ENCODE measurements at places on chromosomes 5 and 9. TPM values are rescaled to one million over a fixed set of nuclear protein-coding genes. Genes with fewer than 3 reads are reported as not detected.
A peak's percentile ranks its signal among the peaks of the same experiment; 100 is the strongest.

GRCh38 chr5:139825690-139826089 lies 30.1 kb downstream of the PSD2 start:
- DNase-seq: no peak

DNA sequence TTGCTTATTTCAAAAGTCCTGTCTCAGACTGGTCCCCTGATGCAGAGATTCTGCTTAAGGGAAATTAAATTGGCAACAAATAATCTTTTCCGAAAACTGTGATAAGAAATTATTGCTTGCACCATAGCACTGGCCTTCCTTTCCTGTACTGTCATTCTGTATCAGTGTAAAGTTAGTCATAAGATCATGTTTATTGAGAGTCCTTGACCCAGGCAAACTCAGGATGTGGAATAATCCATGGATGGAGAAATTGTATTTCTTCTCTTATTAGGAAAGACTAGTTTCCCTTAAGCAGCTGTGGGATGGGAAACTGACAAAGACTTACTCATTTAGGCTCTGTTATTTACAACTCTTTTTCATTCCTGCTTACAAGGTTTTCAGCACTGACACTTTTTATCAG lies 83.0 kb upstream of the RANBP6 start:
- DNase-seq: no peak

DNA sequence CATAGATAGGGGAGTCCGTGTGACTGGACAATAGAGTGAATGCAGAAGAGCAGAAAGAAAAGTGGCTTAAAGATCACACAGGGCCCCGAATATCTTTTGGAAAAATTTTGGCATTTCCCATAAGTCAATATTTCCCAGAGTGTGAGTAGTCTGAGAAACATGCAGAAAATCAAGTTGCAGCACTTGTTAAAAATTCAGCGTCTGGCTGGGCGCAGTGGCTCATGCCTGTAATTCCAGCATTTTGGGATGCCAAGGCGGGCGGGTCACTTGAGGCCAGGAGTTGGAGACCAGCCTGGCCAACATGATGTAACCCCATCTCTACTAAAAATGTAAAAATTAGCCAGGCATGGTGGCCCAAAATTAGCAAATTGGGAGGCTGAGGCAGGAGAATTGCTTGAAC lies 227.0 kb downstream of the DRD1 start:
- no peak for DNase-seq

DNA sequence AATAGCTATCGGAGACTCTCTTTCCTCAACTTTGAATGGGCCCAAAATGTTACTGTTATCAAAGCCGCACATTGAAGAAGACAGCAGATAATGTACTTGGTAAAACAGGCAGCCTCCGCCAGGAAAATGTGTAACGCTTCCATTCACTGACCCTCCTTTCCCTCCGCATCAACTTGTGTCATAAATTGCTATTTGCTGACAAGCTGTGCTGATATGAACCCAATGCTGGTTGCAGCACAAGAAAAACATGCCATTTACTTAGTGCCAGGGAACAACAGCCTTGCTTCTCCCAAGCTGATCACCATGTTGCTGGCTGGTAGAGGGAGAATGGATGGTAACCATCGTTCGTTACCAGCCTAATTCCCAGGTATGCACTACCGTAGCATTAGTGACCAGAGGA lies 162.6 kb upstream of the PPP1R2B start:
- no peak for DNase-seq

- peak; percentile 59 for DNase-seq
Measured at GRCh38 chr9:127121628-127122175, 733 bp downstream of the ANGPTL2 start.

- no peak for DNase-seq
Measured at GRCh38 chr9:93206576-93207155, 22.7 kb downstream of the WNK2 start.

DNA sequence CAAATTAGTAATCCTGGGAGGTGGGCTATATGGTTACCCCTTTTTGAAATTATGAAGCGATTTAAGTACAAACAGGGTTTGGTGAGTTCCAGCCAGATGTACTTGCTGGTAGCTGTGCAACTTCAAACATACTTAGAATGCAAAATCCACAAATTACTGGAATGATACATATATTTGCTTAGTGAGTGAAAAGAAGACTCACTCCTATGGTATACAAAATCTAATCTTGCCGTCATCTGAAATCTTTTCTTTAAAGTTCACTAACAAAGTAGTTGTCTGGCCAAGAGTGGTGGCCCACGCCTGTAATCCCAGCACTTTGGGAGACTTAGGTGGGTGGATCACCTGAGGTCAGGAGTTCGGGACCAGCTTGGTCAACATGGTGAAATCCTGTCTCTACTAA lies 64.9 kb upstream of the TJP2 start:
- DNase-seq: no peak

DNA sequence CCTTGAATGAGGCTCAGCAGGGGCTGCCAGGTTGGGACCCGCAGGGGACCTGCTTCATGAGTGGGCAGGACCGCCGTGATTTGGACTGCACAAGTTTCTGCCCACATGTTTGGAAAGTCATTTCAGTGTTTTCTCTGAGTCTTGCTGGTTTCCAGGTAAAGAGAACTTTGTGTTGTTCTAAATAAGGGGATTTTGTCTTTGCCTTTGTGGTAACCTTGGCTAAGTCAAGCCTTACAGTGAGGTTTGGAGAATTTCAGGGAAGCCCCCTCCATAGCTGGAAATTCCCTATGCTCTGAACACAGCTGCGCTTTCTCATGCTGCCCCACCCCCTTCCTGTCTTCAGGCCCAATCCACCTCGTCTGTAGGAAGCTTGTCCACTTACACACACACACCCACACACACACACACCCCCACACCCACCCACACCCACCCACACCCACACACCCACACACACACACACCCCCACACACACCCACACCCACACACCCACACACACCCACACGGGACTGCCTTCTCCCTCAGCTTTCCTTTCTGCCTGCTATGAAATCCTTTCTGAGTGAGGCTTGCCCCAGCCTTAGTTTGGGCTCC lies 270.1 kb downstream of the HSPA4 start:
- DNase-seq: no peak

DNA sequence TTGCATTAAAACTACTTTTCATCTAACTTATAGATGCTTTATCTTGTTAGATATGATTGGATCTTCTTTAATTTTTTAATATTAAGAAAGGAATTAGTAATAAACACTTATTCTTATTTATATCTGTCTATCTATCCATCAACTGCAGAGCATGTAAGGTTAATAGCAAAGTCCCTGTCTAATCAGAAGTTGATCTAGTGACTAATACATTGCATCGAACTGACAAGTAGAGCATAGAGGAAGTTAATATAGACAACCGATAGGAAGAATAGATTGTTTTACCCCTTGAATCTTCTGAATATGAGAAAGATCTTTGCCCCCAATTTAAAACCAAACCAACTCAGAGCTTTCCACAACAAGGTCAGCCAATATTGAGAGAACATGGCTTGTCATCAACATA lies 862.0 kb upstream of the CDH6 start:
- no peak for DNase-seq

GRCh38 chr9:75200892-75201470 lies 112.7 kb downstream of the OSTF1 start:
- DNase-seq: peak; percentile 30

DNA sequence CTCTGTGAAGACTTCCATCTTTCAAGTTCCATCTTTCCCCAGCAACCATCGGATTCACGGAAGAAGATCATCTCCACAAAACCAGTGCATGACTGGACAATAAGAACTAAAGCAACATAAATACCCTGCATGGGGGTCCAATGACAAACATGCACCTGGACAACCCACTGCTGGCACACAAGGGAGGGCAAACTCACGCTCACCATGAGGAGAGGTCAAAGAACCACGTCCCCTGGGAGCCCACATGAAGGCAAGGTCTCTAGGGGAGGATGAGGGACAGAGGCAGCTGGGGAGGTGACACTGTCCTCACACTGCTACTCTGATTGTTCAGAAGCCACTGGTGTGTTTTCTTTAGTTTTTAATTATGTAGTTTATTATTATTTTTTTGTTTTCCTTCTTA lies 190.8 kb downstream of the MED10 start:
- DNase-seq: no peak

GRCh38 chr9:76591256-76591950 lies 132.4 kb downstream of the GCNT1 start:
- DNase-seq: no peak

DNA sequence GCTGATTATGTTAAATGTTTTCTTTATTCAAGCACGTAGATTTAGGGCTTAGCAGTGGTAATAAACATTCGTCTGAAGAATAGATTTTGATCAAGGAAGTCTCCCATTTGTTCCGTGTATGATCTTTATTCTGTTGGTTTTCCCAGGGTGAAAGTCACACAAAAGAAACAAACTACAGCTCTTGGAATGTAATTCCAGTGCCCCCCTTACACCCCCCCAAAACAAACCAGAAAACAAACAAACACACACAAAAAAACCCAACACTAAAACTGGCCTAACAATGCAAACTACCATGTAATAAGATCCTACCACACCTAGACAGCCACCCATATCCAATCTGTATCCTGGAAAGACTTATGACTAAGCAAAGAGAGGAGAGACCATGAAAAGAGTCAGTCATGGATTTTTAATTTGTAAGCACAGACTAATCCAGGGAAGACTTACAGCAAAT lies 196.2 kb upstream of the ELL2 start:
- no peak for DNase-seq

- no peak for DNase-seq
Measured at GRCh38 chr9:105118636-105119035, 125.8 kb upstream of the SLC44A1 start.

DNA sequence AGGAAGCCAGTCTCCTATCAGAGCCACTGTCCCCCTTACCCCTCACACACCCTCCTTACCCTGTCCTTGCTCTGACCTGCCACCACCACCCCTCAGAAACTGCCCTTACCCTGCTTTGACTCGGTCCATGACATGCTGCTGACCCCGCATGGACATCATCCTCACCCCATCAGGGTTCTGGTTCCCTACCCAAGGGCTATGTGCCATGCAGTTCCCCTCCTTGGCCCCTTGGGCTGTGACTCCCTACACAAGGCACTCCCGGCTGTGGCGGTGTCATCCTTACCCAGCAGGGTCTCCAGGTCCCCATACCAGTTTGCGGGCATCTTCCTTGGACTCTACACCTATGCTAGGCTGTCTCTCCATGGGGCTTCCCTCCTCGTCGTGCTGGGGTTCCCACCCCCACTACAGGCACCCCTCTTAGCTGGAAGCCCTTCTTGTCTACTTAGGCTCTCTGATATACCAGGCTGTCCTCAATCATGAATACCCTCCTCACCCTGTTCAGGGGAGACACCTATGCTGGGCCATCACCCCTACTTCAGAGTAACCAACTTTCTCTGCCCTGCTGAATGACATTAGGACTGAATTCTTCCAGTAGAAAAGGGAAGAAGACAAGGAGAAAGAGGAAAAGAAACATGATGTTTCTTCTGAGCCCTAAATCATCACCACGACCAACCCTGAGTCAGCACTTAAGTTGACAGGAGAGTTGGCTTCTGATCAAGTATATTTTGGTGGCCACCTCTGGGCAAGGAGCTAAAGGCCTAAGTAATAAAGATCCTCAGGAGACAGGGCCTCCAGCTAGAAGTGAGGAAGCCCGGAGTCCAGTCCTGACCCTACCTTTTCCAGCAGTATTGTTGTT lies 115.2 kb downstream of the GCNT1 start:
- no peak for DNase-seq

DNA sequence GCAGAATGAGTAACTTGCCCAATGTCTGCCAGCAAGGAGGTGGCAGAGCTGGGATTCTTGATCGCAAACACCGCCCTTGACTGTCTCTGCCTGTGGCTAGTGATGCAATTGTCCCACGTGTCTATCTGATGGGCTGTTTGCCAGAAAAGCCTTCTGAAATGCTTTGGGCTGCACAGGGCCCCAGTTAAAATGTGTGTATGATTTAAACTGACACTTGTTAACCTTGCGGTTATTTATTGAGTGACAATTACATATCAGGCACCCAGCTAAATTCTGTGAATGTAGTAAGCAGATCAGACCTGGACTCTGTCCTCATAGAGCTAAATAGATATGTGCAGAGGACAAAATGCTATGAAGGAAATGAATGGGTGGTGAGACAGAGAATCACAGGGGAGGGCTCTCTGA lies 11.6 kb upstream of the IL12B start:
- DNase-seq: peak; percentile 66

- DNase-seq: peak; percentile 72
Measured at GRCh38 chr9:129102791-129103594, 7.6 kb downstream of the CRAT start.

DNA sequence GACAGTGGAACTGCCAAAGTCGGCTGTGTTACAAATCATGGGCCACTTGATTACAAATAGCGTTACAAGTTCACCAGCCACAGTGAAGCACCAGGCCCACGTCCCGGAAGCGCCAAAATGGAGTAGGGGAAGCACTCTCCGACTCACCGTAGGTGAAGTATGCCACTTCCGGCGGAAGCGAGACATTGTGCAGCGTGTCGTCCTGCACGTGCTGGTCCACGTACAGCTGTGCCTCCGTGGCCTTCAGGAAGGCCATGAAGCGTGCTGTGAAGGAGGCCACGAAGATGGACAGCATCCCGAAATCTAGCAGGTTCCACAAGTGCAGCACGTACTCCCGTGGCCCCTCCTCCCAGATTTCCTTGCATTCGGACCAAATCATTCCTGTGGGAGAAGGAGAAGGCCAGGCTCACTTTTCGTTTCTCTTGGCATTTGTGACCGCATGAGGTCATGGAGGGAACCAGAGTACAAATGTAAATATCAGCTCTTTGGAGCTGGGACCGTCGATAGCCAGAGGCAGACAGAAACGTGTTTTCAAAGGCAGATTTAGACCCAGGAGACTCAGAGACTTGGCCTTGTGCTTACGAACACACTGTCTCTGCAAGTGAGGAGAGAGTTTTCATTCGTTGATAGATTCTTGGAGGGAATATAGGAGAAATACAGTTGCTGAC lies 58.7 kb upstream of the SMIM32 start:
- no peak for DNase-seq

- DNase-seq: peak; percentile 94
Measured at GRCh38 chr5:134176511-134177368, at the start of gene SKP1. Gene SKP1 (minus strand): TSS chr5:134176950. CDS start chr5:134174022, 2,928 bp downstream.

DNA sequence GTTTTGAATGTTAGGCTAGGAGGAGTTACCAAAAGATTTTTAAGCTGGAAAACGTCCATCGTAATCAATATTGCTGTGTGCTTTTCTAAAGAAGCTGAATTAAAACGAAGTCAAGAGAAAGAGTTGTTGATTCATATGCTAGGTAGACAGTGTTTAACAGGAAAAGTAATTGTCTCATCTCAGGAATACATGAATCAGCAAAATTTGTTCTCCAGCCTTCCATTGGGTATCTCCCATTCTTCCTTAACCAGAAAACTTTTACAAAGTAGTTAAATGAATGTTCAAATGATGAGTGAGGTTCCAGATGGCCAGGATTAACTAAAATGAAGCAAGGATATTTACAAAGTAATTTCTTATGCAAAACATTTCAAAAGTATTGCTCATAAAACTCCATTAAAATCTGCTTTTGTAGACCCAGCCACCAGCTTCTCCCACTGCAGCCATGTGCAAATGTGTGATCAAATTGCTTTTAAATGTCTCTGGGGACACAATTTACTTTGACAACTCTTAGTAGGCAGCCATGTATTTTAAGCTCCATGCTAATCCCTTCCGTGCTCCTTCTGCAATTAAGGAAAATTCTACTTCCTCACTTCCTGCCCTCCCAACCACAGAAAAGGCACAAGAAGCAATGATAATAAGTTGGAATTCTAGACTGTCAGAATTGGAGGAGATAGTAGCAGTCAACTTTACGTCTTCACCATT lies 121.2 kb downstream of the HTR4 start:
- DNase-seq: no peak

The SLC6A3 gene
- not detected for polyA plus RNA-seq

The PCDHGB3 gene
- polyA plus RNA-seq: 0.53 TPM

The FRMD3 gene
- 1.3 TPM for polyA plus RNA-seq

The GARIN3 gene
- polyA plus RNA-seq: not detected

The AQP7 gene
- polyA plus RNA-seq: 0.05 TPM

All from SK-N-SH (cell line).